ENCODE measurements at places on chromosomes 3 and 15.

DNA sequence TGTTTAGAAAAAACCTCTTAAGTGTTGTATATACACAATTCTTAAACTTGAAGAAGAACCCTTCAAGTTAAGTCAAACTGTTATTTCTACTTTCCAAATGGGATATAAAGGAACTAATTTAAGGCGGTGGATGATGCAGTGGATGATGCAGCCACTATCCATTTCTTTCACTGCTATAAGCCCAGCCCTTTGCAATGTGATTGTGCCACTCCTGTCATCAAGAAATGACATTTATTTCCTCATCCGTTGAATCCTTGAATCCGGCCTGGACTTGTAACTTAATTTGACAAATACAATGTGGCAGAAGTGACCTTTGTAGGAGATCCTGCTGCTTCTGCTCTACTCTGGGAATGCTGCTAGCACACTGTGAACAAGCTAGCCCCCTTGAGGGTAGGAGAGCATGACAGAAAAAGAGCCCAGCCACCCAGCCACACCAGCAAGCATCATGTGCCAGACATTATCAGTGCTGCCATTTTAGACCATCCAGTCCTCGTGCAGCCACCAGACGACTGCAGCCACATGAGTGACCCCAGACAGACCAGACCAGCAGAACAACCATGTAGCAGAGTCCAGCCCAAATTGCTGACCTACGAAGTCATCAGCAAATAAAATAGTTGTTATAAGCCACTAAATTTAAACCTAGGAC is 47.4 kb downstream of the UACA start:
- no peak for DNase-seq

- DNase-seq: no peak
Measured at GRCh38 chr3:137693791-137694190, 70.3 kb upstream of the SOX14 start.

DNA sequence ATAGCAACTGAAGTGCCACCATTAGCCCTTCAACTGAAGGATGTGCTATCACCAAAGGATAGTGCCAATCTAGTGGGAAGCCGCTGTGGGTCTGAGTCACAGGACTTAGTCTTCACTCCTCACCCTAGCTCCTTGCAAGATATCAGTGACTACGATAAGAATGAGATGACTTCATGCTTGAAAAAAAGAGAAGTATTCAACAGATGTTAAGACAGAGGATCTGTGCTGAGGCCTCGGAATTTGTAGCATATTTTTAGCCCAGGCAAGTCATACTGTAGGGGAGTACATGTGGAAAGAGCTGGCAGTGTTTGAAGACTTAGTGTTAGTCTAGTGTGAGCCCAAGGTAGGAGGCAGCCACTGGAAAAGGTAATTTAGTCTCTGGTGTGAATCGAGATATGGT is 270.7 kb upstream of the LRTM1 start:
- DNase-seq: no peak

DNA sequence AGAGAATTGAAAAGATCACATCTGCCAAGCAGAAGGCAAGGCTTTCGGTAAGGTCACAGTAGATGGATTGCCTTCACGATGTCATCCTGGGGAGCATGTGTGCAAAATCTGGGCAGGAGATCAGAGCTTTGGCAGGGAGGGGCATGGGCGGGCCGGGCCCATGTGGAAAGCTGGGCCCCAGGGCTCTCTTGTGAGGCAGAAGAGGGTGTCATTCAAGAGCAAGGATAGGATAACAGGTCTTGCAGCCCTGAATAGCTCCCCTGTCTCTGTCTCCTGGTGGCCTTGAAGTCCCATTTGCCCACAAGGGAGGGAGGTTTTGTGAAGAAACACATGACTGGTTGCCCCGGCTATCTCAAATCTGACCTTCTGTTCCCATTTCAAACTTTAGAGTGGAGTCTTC is 172.0 kb downstream of the OPA1 start:
- DNase-seq: no peak

DNA sequence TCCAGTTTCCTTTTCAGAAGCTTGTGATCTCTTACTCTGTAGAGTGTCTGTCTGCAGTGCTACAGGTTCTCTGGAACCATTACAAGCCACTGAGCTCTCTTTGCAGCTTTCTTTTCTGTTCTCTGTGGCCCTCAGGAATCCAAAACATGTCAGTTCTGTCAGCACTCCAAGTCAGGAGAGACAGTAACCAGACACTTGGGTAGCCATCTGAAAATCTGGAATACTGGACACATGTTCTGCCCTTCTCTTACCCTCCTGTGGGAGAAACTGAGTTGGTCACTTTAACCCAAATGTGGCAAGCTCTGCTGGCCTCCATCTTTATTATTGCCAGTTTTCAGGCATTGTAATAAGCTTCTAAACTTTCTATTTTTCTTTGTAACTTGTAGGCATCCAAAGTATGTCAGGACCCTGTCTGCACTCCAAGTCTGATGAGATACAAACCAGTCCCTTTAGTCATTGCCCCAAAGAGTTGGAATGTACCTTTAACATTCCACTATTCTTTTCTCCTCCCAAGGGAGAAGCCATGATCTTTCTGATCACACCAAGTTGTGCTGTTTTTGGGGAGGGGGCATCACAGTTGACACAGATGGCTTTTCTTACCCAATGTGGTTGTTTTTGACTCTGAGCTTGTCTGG is 183.7 kb downstream of the DPH6 start:
- no peak for DNase-seq

DNA sequence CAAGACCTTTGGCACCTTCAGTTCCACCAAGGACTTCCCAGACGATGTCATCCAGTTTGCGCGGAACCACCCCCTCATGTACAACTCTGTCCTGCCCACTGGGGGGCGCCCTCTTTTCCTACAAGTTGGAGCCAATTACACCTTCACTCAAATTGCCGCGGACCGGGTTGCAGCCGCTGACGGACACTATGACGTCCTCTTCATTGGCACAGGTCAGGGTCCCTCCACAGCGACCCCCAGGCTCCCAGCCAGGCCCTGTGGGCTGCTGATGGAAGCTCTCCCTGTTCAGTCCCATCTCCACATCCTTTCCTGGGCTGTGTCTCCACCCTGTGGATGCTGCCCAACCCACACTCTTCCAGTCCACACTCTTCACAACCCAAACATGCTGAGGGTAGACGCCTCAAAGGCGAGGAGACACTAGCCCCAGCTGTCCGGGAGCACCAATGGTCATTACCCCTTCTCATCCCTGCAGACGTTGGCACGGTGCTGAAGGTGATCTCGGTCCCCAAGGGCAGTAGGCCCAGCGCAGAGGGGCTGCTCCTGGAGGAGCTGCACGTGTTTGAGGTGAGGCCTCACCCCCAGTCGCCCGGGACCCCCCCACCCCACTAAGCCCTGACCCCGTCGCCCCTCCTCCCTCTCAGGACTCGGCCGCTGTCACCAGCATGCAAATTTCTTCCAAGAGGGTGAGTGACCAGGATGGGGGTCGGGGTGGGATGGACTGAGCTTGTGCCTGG is 4.3 kb upstream of the LSMEM2 start:
- DNase-seq: peak; percentile 20

GRCh38 chr3:16789344-16790120 is 95.2 kb upstream of the PLCL2 start:
- DNase-seq: no peak

GRCh38 chr3:189947948-189948723 is 172.6 kb downstream of the P3H2 start:
- no peak for DNase-seq

DNA sequence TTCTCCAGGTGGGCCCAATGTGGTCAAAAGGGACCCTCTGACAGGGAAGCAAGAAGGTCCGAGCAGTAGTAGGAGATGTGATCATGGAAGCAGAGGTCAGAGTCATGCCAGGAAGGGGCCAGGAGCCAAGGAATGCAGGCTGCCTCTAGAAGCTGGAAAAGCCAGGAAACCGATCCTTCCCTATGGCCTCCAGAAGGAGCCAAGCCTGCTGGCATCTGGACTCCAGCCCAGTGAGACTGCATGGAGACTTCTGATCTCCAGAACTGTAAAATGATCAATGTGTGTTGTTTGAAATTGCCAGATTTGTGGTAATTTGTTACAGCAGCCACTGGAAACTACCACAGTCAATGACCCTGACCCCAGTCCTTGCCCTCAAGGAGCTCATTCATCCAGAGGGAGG is 56.8 kb upstream of the SPATA12 start:
- DNase-seq: no peak

DNA sequence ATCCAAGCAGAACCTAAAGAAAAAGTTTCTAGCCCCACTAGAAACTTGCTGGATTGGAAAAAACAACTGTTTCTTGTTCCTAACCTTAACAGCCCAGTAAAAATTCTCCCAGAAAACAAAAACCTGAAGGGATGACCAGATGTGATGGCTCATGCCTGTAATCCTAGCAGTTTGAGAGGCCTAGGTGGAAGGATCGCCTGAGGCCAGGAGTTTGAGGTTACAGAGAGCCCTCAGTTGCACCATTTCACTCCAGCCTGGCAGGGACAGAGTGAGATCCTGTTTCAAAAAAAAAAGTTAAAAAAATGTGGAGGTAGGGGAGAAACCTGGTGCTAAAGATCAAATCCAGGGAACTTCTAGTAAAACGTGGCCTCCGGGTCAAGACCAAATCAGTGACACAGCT is 38.6 kb upstream of the RAF1 start:
- DNase-seq: no peak

DNA sequence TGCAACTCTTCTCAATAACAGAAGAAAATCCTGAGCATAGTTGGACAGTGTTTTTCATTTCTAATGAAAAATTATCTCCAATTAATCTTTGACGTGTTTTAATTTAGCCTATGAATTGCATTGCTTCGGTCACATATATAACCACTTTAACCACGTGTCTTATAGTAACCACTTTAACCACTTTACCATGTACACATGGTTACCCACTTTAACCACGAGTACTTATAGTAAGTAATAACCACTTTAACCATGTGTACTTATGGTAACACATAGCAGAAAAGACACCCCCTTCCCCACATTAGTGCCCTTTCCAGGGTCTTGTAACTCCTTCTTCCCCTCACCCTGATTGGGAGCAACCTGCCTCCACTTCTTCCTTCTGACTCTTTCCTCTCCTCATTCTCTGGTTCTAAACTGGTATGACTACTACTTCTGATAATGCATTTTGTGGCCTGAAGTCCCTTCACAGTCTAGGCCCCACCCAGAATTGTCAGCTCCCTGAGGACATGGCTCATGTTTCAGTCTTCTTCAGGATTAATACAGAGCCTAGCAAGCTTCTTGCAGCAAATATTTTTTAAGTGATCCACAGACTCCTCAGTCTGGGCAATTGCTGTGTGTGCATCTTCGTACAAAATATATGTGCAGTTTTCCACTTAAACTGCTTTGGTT is 25.0 kb downstream of the SLC7A14 start:
- no peak for DNase-seq

GRCh38 chr3:25427942-25428788 is at the start of gene RARB:
RARB (plus strand) TSS chr3:25428263; CDS start chr3:25428732, 469 bp downstream.
- no peak for DNase-seq

DNA sequence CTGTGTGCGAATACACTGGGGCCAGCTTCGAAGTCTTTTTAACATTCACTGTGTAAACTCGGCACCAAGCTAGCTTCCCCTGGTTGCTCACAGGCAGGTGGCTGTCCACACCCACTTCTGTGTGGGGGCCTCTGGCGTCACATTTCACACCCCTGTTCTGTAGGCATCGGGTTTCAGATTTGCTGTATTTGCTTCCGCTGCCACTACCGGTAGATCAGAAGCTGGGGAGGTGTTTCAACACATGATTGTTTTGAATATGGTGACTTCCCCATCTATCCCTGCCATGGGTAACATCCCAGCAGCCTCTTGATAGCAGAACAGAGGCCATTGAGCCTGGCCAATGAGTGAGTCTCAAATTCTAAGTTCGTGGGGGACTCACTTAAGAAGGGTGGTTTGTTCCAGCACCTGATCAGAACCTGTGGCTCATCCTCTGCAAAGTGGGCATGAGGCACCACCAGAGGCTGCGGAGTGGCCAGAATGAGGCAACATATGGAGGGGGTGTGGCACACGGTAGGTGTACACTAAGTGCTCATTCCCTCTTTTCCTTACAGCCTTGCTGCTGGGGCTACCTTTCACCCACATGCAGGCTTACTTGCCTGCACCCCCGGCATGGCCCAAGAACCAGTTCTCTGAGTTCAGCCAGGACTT is 61.5 kb downstream of the IQSEC1 start:
- DNase-seq: no peak

DNA sequence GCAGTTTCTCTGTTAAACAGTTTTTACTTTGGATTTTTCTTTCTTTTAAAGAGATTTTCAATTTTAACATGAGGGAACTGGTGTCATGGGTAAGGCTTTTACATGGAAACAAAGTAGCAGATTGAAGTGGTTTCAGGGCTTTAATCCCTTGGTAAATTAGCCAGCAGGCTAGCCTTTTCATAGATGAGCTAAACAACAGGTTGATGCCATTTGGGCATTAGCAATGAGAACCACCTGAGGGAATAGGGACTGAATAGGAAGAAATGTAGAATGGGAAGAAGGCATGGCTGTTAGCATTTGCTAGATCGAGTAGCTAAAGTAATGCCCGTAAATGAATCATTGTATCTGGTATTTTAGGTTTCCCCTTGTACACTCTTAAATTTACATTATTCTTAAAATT is 165.5 kb upstream of the MLF1 start:
- DNase-seq: no peak

GRCh38 chr3:56962922-56963321 is 97.5 kb upstream of the SPATA12 start:
- no peak for DNase-seq

DNA sequence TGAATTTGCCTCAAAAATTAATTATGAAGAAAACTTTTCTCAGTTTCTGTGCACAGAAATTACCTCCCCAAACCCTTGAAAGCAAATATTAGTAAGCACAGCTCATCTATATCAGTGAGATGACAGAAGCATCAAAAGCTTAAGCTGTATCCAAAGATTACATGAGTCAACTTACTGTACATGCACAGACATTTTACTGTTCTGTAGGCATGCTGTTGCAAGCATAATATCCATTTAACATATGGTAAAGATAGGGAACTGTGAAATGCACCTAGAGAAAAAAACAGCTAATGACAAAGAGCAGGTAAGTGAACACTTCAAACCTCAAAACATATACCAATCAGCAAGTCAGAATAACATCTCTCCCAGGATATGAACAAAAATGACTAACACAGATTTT is 20.9 kb downstream of the SHOX2 start:
- no peak for DNase-seq

DNA sequence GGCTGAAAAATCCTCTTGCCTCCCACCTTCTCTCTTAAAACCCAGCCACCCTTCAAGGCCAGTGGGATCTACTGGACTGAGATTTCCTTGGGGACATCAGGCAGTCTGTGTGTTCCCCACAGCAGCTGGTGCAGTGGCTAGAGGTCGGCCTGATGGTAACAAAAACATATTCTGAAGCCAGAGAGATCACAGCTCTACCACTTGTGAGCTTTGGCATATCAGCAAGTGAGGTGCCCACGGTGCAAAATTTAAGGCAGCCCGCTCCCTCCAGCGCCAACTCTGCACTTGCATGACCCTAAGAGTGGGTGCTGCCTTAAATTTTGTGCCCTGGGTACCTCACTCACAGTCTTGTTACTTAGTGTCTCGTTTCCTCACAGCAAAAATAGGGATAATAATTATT is 97.2 kb downstream of the MESD start:
- no peak for DNase-seq

DNA sequence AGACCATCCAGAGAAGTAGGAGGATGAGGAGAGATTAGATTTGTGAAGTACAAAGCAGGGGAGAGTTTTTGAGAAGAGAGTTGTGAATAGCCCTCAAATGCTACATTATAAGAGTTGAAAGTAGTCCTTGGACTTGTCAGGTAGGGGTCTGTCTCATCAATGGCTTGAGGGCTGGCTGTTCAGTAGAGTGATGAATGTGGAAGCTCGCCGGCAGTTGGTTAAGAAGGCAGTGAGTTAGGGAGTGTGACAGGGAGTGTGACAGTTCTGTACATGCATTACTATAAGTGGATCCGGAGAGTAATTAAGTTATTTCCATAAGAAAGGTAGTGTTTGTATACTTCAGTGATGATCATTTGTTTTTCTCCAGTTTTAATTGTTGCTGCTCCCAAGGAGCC is 32.5 kb downstream of the SLMAP start:
- no peak for DNase-seq
